Type B pancreatic cell (in vitro differentiated cells): ENCODE measurements at places on chromosomes 5 and 9. TPM values are rescaled to one million over a fixed set of nuclear protein-coding genes. Genes with fewer than 3 reads are reported as not detected.

QSOX2 gene
- 15.6 and 23.6 TPM in 2 replicates for total RNA-seq

ADAMTSL2 gene
- total RNA-seq: 0.57 and 0.65 TPM in 2 replicates

PPWD1 gene
- total RNA-seq: 30.1 and 40.4 TPM in 2 replicates

PGM5 gene
- total RNA-seq: 5.8 and 21.2 TPM in 2 replicates

PLCXD3 gene
- 5.6 and 7.4 TPM in 2 replicates for total RNA-seq

PRLR gene
- 6.7 and 10.0 TPM in 2 replicates for total RNA-seq

MCC gene
- total RNA-seq: 11.8 and 24.0 TPM in 2 replicates

SPINK7 gene
- total RNA-seq: not detected in 2 replicates

SIT1 gene
- not detected in 2 replicates for total RNA-seq

PRDM9 gene
- total RNA-seq: not detected in 2 replicates

RAB3C gene
- total RNA-seq: 10.1 and 15.6 TPM in 2 replicates

DNA sequence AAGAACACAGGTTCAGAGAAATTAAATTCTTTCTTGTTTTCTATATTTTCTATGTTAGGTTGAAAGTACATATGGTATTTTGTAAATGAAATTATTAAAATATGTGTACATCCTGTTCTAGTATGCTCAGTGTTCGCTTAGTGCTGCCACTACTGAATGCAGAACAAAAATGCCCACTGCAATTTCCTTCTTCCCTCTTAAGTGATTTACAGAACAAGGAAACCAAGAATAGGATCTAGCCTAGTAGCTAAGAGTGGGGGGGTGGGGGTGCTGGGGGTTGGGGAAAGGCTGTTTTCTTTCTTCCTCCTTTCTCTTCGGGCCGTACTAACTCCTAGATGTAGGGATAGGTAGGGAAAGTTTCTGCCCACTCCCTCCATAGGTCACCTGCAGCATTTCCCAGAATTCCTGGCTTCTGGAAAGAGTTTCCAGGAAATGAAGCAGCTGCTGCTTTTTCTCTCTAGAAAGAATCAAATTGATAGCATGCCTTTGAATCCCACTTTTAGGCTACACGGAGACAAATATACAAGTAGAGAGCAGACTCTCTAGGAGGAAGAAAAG is 15.7 kb downstream of the SPATA9 start:
- no peak for DNase-seq

- DNase-seq: no peak
Measured at GRCh38 chr5:63961125-63961597, 1.1 kb downstream of the HTR1A start.

GRCh38 chr5:91070761-91071550 is 312.2 kb downstream of the ARRDC3 start:
- no peak for DNase-seq

GRCh38 chr9:138102246-138103051 is 224.9 kb downstream of the CACNA1B start:
- peak; percentile 49 for DNase-seq

GRCh38 chr5:59640411-59640810 is 253.1 kb downstream of the PDE4D start:
- DNase-seq: no peak

GRCh38 chr5:142484821-142485387 is 160.1 kb upstream of the SPRY4 start:
- no peak for DNase-seq

GRCh38 chr9:13719446-13719845 is 440.0 kb upstream of the MPDZ start:
- DNase-seq: no peak

DNA sequence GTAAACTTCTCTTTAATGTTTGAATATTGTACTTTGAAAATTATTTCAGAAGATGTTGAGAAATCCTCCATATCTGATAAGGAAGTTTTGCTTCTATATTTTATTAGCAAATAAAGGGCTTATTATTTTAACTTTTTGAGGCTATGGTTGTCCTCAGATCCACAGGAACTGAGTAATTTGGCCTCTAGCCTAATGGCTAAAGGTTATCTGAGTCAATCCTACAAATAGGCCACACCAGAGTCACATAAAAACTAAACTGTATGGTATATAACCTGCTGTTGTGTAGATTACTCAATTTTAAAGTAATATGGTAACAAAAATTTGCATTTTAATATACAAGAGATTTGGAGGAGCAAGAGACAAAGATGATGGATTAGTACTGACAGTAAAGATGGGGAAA is 549.2 kb upstream of the GRAMD2B start:
- DNase-seq: no peak

DNA sequence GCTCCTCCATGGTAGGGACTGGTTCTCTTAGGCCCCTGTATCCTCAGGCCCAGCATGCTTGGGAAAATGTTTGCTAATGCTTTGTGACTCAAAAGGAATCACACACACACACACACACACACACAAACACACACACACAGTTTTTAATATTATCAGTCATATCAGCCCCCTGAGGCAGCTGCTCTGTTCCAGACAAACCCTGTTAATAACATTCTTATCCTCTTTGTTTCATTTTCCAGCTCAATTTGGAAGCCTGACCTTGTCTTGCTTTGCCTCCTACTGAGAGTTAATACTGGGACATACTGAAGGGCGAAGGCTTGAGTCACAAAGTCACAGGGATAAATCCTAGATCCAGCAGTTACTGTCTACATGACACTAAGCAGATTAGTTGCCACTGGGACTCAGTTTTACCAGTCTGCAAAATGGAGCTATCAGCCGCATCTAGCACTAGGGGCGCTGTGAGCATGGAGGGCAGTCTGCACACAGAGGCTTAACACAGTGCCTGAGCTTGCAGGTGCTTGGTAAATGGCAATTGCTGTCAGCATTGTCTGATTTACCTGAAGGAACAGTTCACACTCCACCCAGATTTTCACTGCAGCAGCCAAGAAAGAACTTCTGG is 37.1 kb upstream of the KCNMB1 start:
- no peak for DNase-seq

DNA sequence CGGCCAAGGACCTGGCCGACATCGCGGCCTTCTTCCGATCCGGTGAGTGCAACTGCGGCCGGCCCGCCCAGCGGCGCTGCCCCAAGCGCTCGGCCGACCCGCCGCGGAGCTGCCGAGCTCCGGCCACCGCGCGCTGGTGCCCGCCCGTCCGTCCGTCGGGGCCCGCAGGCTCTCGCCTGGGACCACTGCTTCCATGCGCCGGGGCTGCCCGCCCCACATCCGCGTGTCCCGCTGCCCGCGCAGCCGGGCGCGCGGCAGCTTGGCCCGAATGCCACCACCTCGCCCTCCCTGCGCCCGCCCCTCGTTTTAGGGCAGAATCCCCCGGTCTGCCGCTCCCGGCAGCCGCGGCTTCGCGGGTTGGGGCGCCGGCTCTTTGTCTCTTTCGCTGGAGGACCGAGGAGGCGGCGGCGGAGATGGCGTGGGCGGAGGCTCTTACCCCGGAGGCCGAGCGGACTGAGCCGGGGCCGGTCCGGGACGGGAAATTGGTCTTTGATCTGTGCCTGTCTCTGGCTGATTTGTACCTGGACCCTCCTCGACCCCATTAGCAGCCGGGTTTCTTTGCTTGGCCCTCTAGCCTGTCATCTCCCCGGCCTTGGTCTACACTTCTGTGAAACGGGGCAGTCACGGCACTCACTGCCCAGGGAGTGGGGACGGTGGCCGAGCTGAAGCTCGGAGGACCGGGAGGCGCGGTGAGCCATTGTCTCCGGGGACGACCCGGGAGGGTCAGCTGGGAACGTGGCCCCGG is 871 bp downstream of the TRIO start:
- no peak for DNase-seq

DNA sequence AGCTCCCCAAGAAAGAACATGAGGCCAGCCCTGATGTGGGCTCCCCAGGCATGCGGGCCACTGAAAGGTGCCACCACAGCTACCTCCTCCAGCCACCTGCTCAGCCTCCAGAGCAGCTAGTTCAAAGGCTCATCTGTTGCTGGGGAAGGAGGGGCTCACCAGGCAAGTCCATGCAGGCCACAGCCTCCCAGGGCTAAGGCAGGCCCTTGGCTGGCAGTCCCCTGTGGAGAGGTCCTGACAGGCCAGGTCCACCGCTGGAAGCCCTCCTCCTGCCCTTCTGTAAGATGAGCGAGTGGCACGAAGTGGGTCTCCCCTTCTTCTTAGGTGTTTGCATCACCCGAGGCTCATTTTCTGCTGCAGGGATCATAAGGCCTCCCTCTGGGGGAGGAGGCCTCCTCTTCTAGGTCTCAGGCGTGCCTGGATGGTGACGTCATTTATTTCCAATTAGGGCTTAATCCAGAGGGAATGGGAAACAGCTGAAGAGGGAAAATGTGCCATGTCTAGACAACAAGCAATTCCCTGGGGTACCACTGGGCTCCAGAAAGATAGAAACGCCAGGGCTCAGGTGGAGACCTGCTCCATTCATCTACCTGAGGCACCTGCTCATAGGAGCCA is 91.6 kb downstream of the CFAP90 start:
- DNase-seq: no peak

GRCh38 chr5:114055318-114056184 is 306.3 kb upstream of the KCNN2 start:
- peak; percentile 78 for DNase-seq

DNA sequence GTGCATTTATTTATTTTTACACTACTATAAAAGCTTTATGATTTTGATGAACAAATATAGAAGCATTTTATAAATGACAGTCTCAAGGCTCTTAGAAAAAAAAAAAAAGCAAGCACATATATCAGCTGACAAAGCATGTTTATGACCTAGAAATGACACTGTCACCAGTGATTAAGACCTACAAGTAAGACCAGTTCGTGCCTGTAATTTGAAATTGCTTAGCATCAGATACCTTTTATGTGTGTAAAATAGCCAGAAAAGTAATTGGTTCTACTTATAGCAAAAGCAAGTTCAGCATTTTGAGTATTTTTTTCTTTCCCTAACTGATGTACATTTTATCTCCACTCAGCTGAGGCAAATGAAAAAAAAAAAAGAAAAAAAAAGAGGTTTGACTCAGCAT is 808.4 kb downstream of the CDH18 start:
- DNase-seq: no peak

GRCh38 chr5:98721231-98721928 is 52.1 kb upstream of the RGMB start:
- no peak for DNase-seq

- DNase-seq: no peak
Measured at GRCh38 chr5:99331061-99331460, 402.3 kb upstream of the CHD1 start.

- DNase-seq: no peak
Measured at GRCh38 chr9:108618906-108619550, 236.8 kb downstream of the ACTL7B start.

GRCh38 chr5:16921211-16921610 is 14.9 kb downstream of the MYO10 start:
- no peak for DNase-seq

DNA sequence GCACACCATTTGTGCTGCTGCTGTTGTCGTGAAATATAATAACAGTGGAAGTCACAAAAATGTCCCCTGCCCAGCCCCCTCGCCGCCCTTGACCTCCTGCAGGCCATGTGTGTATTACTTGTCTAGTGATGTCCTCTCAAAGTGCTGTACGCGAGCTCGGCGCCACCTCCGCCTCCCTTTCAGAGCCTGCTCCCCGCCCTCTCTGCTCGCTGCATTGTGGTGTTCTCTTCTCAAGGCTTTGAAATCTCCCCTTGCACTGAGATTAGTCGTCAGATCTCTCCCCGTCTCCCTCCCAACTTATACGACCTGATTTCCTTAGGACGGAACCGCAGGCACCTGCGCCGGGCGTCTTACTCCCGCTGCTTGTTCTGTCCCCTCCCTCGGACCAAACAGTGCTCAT is 14.7 kb upstream of the CFAP157 start:
- no peak for DNase-seq

DNA sequence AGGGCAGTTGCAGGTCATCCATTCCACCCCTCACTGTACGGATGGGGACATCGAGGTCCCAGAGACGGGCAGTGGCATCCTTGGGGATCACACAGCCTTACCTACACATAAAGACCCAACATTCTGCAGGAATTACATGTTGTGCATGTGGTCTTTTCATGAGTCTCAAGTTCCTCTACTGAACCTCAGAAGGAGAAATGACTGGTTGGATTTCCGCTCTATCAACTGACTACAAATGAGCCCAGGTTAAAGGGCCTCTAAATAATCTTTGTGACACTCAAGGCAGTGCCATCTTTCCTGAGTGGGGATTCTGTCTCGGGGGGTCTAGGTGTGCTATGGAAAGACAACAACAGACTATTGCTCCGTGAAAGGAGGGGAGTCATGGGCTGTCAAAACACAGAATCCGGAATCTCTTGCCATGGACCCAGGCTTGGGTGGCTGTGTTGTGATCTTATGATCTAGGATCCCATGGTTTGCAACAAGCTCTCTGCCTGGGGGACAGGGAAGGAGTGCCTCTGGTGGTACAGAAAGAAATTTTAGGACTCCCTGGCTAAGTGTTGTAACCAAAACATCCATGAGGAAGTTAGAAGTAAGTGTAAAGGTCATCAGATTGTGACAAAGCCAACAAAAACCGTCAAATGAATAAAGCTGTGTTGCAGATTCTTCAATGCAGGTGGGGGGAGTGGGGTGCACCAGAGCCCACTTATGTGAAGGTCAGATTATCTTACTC is 1.9 kb upstream of the SLC31A2 start:
- no peak for DNase-seq

- DNase-seq: no peak
Measured at GRCh38 chr5:168346417-168346816, 55.0 kb downstream of the WWC1 start.

- DNase-seq: no peak
Measured at GRCh38 chr5:143559586-143560109, 156.2 kb upstream of the NR3C1 start.

DNA sequence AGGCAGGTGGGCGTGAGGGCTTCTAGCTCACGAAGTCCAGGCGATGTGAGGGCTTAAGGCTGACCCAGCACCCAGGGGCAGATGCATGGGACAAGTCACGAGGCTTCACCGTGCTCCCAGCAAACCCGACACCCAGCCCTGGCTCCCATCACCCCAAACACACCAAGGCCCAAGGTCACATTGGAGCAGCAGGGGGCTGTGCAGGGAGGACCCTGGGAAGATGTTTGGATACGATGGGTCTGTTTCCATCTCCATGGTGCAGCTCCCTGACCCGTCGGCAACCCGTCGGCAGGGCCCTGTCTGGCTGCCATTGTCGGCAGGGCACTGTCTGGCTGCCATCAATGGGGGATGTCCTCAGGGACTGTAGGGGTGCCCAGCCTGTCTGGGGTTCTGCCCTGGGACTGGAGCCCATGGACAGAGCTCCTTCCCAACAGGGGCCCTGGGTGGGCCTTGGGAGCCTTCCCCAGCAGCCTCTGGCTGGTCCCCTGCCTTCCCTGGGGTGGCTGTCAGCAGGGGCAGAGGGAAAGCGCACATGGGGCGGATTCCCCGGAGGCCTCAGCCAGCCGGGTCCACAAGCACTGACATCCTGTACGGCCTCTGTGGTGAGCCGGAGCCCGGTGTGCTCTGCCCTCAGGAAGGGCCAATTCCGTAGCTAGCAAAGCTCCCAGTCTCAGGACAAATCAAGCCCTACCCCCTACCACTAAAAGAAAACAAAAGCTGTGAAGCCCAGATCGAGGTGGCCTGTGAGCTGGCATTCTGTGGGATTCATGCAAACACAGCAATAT is 47.1 kb downstream of the NACC2 start:
- peak; percentile 62 for DNase-seq

- DNase-seq: no peak
Measured at GRCh38 chr9:77582525-77582924, 65.6 kb downstream of the GNA14 start.

- no peak for DNase-seq
Measured at GRCh38 chr9:134823623-134824022, 57.0 kb upstream of the FCN2 start.

- DNase-seq: no peak
Measured at GRCh38 chr5:109996246-109996645, 306.5 kb downstream of the MAN2A1 start.
